ENCODE measurements at places on chromosomes 2 and 18.

DNA sequence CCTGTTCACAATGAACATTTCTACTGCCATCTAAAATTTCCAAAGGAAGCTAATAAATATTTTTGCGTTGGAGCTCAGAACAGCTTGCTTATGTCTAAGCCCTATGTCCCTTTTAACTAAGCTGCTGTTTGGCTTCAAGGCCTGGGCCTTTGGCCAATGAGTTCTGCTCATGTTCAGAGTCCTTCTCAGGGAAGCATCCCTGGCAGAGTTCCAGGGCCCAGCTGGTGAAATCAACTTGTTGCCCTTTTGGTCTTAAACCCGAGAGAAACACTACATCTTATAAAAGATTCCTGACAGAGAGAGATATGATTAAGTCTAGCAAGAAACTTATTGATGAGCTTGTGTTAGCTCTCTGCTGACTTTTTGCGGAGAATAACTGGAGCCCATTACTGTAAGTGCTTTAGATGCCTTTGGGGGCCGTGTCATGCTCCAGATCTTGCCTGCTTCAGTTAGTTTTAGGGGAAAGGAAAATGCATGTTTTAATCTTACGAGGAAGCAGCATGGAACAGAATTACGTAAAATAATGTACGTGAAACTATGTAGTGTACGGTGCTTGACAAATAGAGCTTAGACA is 102.5 kb upstream of the NOSTRIN start:
- peak; percentile 73 for DNase-seq

DNA sequence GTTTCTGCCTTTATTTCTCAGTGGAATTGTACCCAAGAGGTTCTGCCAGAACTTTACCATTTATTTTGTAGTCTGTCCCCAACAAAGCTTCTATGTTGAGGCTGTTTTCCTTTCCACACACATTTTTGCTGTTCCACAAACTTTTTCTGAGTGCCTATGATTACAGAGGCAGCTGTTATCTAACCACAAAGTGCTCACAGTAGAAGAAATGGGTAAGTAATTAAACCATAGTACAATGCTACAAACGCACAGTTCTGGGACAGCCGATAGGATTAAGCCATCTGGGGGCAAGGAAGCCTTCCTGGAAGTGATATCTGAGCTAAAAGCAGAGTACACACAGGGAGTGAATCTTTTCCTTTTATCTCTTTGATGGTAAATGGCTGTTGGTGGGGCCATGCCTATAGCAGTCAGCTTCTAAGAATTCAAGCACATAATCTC is 3.9 kb upstream of the MGAT4A start:
- DNase-seq, result no peak

DNA sequence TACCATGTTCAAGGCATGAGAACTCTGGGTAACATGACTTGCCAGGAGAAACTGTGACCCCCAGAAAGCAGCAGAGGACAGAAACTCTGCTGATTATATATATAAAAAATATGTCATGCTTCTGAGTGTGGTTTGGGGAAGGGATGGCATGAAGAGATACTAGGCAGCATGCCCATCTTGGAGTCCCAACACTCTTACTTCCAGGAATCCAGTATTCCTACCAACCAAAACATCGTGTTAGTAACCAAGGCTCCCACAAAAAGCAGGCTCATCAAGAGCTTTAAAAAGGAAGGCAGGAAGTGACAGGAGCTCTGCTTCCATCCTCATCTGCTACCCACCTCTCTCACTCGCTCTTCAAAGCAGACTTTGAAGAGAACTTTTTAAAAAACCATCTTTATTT is 31.6 kb upstream of the TWIST2 start:
- no peak for DNase-seq

GRCh38 chr18:27263369-27263768 is 78.3 kb upstream of the CHST9 start:
- no peak for DNase-seq

- no peak for DNase-seq
Observed at GRCh38 chr2:211846714-211847113, 691.9 kb downstream of the ERBB4 start.

- DNase-seq, result no peak
Observed at GRCh38 chr2:207008105-207008990, 69.0 kb downstream of the CPO start.

- no peak for DNase-seq
Observed at GRCh38 chr2:37892436-37893114, 32.5 kb upstream of the RMDN2 start.

All from right forelimb (tissue), 1 donor.